AML-193 (cell line): ENCODE measurements at places on chromosomes 5 and 9.
A peak's percentile ranks its signal among the peaks of the same experiment; 100 is the strongest.

DNA sequence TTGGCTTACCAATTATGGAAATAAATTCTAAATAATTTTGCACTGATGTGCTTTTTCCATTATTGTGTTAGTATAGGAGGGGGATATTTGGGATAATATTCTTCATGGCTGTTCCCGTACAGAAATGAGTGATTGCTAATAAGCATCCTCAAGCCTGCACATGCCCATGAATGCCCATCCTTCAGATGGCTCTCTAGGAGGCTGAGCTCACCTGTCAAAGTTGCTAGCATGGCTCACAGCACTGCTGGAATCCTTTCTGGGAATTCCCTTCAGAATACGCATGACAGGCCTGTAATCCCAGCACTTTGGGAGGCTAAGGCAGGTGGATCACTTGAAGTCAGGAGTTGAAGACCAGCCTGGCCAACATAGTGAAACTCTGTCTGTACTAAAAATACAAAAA lies 124.1 kb downstream of the NXNL2 start:
- DNase-seq: no peak

DNA sequence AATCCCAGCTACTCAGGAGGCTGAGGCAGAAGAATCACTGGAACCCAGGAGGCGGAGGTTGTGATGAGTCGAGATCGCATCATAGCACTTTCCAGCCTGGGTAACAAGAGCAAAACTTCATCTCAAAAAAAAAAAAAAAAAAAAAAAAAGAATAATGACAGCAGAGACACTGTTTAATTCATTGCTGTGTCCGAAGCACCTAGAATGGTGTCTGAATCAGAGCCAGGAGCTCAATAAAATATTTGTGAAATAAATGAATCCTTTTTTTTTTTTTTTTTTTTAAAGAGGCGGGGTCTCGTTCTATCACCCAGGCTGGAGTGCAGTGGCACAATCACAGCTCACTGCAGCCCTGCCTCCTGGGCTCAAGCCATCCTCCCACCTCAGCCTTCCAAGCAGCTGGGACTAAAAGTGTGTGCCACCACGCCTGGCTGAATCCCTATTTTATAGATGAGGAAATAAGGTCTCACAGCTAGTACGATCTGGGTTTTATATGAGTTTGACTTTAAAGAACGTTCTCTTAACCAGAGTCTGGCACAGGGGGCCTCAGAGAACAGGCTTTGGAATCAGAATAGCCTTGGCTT lies 47.8 kb downstream of the THOC3 start:
- no peak for DNase-seq

- no peak for DNase-seq
Measured at GRCh38 chr5:175674731-175675346, 17.0 kb downstream of the HRH2 start.

- no peak for DNase-seq
Measured at GRCh38 chr5:44770780-44771717, 37.7 kb upstream of the MRPS30 start.

DNA sequence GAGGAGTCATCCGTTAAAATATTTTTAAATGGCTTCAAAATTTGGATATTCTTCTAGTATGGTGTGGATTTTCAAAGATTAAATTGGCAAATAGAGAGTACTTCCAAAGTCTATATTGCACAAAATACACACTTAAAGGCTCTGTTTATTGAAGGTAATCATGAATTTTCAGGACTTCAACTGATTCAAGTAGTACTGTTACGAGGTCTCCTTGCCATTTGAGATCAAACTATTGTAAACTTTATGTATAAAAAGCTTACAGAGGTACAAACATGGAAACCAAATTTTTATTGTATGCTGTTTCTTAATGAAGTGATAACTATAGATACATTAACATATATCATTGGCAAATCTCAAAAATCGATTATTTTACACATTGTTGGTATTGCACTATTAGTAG lies 2.5 kb downstream of the ERBIN start:
- DNase-seq: no peak

DNA sequence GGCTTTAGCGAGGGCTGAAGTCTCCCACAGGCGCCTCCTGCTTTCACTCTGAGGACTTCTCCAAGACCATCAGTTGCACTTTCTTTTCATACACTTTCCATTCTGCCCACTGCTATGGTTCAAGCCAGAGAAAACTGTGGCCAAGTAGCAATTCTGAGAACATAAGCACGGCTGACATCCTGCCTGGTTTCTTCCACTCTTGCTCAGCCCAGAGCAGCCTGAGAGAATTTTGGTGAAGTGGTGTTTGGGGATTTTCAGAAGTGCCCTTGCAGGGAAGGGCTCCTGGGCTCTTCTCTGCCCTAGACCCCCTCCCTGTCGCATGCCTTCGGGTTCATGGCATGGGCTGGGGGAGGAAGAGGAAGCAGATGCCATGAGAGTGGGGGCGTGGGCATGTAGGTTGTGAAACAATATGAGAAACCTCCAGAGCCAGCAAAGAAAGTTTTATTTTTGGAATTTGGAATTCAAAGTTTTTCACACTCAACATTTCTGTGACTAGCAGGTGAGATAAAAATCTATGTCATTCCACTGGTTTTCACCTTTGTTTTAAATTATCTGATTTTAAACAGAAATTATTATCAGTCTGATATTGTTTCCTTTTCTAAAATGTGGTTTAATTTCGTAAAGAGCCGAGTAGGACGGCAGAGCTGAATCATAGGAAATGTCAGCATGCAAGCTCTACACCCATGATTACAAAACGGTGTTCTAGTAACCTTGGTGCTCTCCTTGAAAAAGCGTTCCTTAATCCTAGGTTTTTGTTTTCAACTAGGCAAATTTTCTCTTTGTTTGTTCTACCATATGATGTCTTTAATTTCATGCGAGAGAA lies 27.8 kb upstream of the TNFSF8 start:
- peak; percentile 87 for DNase-seq

- no peak for DNase-seq
Measured at GRCh38 chr5:17228821-17229291, 11.4 kb downstream of the BASP1 start.
